Memory B cell (primary cell): ENCODE measurements at places on chromosomes 2 and 18.

GRCh38 chr2:74291218-74291544 is 52.0 kb downstream of the SLC4A5 start:
- DNase-seq: no peak

- no peak for DNase-seq
Observed at GRCh38 chr18:36811955-36812354, 16.8 kb downstream of the TPGS2 start.

DNA sequence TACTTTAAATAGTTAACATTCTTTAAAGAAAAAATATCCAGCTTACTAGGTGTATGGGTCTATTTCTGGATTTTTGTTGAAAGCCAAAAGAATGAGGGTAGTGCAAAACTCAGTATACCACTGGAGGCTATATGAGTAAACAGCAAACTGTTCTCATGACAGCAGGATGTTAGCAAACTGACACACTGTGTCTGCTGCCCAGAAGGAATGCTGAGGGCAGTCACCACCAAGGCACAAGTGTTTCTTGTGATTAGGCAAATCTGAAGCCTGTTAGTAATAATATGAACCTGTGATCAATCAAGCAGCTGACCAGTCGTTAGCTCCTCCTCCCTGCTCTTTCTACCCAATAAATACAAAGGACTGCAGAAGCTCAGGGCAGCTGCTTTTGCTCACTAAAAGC is 50.5 kb upstream of the SULT1C3 start:
- DNase-seq: no peak

- DNase-seq: no peak
Observed at GRCh38 chr18:28729321-28729720, 552.4 kb upstream of the CDH2 start.

DNA sequence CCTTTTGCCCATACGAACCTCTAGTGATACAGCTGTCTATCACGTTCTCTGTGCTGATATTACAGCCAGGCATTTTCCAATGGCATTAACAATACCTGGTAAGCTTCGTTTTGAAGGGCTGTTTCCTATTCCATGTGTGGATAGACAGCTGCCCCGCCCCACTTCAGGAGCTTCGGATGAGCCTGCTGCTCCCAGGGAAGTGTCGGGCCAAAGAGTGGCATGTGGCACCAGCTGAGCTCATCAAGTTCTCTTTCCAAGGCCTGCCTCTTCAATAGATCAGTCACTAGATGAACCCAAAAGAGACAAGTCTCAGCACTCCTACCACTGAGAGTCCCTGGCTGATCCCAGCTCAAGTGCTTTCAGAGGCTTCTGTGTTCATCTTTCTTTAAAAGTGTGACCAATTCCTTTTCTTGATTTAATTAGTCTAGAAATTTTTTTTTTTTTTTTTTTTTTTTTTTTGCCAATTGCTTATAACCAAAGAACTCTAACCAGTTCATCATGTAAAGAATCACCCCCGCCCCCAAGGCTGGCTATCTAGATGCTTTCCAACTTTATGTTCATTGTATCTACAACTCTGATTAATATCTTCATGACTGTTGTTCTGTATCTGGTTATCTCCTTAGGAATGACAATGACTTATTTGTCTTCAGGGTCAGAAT is 46.6 kb downstream of the HDAC4 start:
- DNase-seq: no peak

- DNase-seq: no peak
Observed at GRCh38 chr2:132400169-132400900, 16.3 kb upstream of the GPR39 start.

DNA sequence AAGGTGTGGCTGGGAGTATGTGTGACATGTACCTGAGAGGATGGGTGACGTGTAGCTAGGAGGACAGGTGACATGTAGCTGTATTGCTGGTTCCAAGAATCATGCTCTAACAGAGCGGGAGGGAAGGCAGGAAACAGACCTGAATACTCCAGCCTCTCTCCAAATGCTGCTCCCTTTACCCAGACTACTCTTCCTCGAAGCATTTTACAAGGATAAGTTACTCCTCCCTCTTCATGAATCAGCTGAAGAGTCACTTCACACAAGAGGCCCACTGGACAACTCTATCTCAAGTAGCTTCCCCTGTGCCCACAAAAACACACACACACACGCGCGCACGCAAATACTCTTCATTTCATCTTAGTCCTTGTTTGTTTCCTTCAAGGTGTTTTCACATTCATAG is 52.6 kb upstream of the KIDINS220 start:
- DNase-seq: no peak

GRCh38 chr2:148922776-148923475 is 47.9 kb downstream of the KIF5C start:
- DNase-seq: no peak

GRCh38 chr2:168635065-168635577 is 167.3 kb upstream of the NOSTRIN start:
- no peak for DNase-seq

GRCh38 chr18:58225101-58225500 is 181.1 kb downstream of the NEDD4L start:
- DNase-seq: no peak

GRCh38 chr2:208872591-208872990 is 466.0 kb downstream of the PTH2R start:
- no peak for DNase-seq

- no peak for DNase-seq
Observed at GRCh38 chr2:188207554-188207953, 84.1 kb upstream of the GULP1 start.

- DNase-seq: peak; percentile 91
Observed at GRCh38 chr2:226835796-226836547, at the start of gene RHBDD1. Gene RHBDD1 (plus strand): TSS chr2:226836054. CDS start chr2:226864694, 28,640 bp downstream.

- no peak for DNase-seq
Observed at GRCh38 chr2:102142829-102143449, 393 bp downstream of the IL1R1 start.

DNA sequence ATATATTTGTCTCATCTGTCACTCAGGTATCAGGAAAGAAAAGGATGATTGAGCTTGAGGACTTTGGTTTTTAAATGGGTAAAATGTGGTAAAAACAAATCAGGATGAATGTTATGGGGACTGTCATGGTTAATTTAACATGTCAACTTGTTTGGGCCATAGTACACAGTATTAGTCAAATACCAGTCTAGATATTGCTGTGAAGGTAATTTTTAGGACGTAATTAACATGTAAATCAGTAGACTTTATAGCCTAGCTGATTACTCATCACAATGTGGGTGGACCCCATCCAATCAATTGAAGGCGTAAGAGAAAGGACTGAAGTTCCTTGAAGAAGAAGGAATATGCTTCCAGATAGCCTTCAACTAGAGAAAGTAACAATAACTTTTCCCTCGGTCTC is 275.7 kb upstream of the ZNF804A start:
- no peak for DNase-seq

- DNase-seq: no peak
Observed at GRCh38 chr2:36819095-36819711, 122.7 kb downstream of the VIT start.

DNA sequence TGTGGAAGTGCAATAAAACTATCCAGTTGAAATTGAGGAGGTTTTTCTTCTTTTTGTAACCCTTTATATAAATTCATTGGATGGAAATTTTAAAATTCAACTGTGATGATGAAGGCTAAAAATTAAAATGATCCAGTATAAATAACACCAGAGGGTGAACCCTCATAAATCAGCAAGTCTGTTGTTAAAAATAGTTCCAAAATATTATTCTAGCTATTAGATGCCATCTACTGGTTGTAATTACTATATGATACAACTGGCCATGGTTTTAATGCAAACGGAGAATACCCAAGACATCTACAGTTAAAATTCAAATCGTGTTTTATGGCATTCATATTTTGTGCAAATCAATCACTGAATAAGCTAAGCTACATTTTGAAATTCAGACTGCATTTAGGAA is 53.8 kb downstream of the TMEM200C start:
- no peak for DNase-seq

GRCh38 chr2:241897231-241897916 is 27.8 kb downstream of the RTP5 start:
- no peak for DNase-seq

GRCh38 chr2:44579837-44580230 is 218.1 kb downstream of the CAMKMT start:
- DNase-seq: no peak

DNA sequence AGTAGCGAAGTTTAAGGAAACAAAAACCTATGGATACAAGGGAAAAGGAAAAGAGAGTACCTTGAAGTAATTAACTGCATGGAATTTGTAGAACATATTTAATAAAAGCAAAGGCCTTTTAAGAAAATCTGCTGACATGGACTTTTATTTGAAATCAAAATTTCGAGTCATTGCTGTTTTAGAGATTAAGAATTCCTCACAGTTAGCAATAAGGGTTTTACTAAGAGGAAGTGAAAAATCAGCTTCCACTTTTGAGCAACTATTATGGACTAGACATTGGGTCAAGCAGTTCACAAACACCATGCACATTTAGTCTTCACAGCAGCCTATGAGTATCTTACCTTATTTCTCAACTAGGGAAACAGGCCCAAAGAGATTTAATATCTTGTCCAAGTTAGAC is 876.3 kb downstream of the BCL11A start:
- no peak for DNase-seq

DNA sequence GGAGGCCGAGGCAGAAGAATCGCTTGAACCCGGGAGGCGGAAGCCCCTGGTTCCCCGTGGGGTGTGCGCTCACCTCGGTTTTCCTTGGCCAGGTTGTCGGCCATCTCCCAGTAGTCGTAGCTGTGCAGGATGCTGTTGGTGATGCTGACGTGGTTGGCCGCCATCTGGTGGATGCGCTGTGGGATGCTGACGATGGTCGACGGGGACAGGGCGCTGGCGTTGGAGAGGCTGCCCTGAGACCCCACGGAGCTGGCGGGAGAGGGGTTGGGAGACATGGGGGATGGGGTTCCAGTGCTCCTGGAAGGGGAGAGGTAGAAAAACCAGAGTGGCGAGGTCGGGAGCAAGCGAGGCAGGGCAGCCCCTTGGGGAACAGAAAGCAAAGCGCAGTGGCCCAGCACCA is 64.4 kb upstream of the REV1 start:
- DNase-seq: no peak

- DNase-seq: no peak
Observed at GRCh38 chr2:169038338-169038757, 7.2 kb upstream of the ABCB11 start.

GRCh38 chr2:203605302-203605701 is 70.2 kb upstream of the RAPH1 start:
- no peak for DNase-seq

DNA sequence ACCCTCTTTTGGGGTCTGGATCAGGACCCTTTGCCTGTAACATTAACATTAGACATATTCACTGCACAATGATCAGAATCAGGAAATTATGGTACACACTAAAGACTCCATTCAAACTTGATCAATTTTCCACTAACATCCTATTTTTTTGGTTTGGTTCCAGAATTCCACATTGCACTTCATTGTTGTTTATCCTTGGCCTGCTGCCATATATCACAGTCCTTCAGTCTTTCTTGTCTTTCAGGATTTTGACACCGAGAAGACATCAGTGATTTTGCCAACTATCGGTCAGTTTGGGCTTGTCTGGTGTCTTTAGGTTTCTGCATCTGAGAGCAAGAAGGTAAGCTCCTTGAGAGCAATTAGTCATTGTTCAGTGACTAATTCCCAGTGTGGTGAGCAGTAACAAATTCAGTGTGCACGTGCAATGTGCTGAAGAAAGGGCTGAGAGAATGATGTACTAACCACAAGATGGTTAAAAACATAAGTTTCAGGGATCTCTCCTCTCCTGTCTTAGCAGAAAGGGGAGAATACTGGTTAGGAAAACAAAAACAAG is 23.5 kb downstream of the MARCHF4 start:
- no peak for DNase-seq

DNA sequence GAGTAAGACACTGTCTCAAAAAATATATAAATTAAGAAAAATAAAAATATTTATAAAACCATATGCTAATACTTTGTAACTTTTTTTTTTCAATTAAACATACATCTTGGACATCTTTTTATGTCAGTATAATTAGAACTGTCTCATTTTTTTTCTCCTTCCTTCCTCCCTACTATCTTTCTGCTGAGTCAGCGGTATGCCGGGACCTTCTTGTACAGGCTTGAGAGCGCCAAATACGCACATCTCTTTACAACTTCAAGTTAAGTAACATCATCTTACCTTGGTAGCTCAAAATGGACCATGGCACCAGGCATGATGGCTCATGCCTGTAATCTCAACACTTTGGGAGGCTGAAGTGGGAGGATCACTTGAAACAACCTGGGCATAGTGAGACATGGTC is 153.4 kb downstream of the FAM161A start:
- DNase-seq: no peak

GRCh38 chr2:191217580-191217979 is 27.6 kb upstream of the MYO1B start:
- no peak for DNase-seq

DNA sequence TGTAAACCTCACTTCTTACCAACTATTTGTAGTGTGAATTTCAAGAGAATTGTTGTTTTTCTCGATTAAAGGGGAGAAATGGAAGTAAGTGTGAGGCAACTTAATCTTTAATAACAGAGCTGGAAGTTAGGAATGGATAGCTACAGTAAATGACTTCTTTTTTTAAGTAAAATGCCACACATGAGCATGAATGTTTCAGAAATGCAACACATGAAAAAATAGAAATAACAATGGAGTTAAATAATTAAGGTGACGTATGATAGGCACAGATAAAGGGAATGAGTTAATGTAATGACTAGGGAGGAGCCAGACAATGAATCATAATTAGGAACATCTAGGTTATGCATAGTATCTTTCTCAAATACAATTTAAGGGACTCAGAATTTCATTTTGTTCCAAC is 3.4 kb downstream of the REL start:
- DNase-seq: no peak

DNA sequence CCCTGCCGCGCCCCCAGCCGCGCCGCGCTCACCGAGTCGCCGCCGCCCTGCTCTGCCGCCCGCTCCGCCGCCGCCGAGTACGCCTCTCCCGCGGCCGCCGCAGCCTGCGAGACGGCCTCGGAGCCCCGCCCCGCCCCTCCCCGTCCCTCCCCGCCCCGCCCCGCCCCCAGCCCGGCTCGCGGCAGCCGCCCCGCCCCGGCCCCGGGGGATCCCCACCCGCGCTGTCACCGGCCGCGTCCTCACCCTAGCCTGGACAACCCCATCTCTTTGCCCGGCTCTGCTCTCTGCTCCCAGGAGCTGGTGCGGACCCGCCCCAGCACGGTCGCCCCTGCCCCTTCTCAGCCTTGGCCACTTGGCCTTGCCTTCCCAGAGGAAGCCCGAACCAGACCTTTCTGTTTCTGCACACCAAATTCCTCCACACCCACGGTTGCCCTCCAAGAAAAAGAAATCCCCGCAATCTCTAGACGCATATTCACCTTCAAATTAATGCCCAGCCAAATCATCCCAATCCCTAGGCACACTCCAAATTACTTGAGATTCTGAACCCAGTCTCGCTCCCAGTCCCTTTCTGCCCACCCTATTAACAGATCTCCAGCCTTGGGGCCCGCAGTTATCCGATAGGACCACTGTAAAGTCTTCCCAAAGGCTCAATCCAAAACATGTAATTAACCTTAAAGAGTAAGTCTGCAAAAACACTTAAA is at the start of gene CYRIA:
CYRIA (minus strand) TSS at position 87 of the 701 bp plus-strand sequence. CDS start 77,715 bp downstream, outside the sequence.
- DNase-seq: peak; percentile 71

DNA sequence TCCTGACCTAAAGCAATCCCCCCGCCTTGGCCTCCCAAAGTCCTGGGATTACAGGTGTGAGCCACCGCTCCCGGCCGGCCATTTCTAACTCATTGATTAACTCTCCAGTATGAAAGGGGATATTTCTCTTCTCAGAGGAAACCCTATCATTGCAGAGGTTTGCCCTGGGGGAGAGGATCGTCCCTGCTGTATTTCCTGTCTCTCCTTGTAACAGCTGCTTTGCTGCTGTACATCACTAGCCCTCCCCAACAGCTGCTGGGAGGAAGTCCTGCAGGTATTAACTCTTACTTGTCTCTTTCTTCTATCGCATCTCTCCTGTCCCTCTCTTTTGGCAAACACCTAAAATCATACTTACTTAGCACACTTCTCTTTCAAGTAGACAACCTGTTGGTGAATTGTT is 219.0 kb upstream of the DSEL start:
- DNase-seq: no peak
